Right lung (tissue), 10 donors: ENCODE measurements at places on chromosomes 3 and 15. TPM values are rescaled to one million over a fixed set of nuclear protein-coding genes. Genes with fewer than 3 reads are reported as not detected.
A peak's percentile ranks its signal among the peaks of the same experiment; 100 is the strongest.

Gene FBXO40
- polyA plus RNA-seq, result 0.10 TPM

- DNase-seq, result no peak
Observed at GRCh38 chr3:140007911-140008869, 73.2 kb downstream of the CLSTN2 start.

Gene ERC2
- polyA plus RNA-seq, result 1.4 TPM

Gene SUCNR1
- polyA plus RNA-seq, result 0.10 TPM

Gene MYLK
- 400 TPM for polyA plus RNA-seq

DNA sequence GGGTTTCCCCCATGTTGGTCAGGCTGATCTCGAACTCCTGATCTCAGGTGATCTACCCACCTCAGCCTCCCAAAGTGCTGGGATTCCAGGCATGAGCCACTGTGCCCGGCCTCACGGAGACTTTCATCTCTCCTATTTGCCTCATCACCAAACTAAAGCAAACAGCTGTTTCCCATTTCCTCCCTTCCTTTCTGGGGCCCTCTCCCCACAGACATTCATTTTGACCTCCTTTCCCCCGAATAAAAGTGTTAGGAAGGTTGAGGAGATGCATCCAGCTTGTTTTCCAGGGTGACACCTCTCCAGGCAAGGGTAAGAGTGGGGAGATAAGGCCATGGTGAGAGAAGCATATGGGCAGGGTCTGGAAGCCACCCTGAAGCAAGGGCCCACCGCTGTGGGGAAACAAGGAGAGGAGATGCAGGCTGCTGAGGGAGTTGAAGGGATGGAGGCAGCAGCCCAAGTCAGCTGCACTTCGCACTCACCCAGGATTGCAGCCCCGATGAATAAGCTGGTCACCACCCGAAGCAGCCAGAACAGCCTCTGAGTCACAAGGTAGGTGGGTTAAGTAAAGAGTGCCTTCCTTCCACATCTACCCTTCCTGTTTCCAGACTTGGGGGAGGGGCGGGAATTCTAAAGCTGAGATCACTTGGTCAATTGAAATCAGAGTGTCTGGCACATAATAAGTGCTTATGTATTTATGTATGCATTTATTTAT, 7.7 kb downstream of the DUOXA2 start:
- DNase-seq, result no peak

DNA sequence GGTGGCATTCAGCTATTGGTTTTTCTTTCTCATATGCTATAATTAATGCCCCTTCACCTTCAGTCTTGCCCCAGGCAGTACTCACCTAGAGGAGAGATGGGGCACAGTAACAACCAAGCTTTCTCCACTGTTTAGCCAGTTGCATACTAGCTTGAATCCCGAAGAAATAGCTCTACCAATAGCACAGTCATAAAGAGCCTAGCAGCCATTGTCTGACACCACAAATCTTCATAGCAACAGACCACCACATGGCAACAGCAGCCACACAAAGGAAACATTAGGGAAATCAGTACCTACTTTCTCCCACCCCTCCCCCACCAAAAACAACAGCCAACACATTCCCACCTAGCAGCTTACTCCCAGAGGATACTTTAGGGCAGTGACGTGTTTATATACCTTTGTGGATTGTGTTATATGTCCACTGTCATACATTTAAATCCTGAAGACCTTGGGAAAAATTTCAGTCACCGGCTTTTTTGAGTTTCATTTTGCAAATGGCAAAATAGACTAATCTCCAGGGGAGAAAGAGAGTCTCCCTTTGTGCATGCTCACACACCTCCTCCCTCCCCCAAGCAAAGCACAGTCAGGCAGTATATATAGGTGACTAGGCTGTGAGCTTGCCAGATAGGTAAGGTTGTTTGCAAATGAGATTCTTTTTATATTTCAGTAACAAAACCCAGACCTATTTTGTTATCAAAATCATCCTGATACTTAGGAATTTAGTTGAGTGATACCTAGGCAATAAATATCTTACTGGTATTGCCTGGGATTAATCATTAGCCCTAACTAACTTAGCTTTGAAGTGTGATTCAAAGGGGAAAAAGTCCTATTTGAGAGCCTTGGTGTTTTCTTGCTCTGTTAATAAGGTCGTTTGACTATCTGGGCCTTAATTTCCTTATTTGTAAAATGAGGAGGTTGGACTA, 140.6 kb downstream of the RBPMS2 start:
- DNase-seq, result peak; percentile 53

Gene ZPLD1
- not detected for polyA plus RNA-seq

DNA sequence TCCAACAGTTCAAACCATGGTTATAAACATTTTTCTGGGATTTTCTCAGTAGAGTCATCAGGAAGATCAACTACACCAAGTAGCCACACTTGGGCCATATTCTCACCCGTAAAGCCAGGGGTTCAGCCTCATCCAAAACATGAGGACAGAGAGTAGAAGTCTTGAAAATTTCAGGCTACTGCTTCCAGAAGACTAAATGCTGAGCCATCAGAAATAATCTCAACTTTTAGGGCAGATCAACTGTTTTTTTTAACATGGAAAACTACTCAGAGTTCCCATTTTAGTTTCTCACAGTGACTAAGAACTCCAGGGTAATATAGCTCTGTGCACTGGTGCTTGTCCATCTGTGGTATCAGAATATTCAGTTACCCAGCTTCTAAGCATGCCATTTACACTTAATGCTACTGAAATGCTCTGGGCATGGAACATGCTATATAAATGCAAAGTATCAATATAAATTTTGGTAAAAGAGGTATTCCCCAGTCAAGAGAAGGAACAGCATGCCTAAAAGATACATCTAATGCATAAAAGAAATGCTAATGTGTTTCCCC, 300.1 kb upstream of the LRRN1 start:
- no peak for DNase-seq
